Liver (tissue), 10 donors: ENCODE measurements at places on chromosomes 13 and 19. TPM values are rescaled to one million over a fixed set of nuclear protein-coding genes. Genes with fewer than 3 reads are reported as not detected.
A peak's percentile ranks its signal among the peaks of the same experiment; 100 is the strongest.

DNA sequence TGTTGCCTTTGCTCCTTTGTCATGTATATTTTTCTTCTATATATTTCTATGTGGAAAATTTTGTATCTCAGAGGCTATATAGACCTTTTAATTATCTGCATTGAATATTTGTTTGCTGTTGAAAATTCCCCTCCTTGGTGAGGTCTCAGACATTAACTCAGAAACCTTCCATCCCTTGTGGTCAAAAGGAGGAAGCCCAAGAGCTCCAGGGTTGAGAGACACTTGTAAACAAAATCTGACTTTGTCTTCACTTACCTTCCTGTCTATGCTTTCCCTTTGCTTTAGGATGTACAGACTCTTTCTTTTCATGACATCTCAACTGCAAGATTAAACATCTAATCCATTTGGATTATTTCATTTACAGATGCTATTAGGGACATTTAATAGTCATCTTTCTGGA is 157.5 kb downstream of the PCDH20 start:
- no peak for DNase-seq

- no peak for DNase-seq
Measured at GRCh38 chr19:18875726-18876125, 20.2 kb downstream of the CERS1 start.

- DNase-seq, result no peak
Measured at GRCh38 chr13:33362986-33363727, 77.6 kb upstream of the STARD13 start.

DNA sequence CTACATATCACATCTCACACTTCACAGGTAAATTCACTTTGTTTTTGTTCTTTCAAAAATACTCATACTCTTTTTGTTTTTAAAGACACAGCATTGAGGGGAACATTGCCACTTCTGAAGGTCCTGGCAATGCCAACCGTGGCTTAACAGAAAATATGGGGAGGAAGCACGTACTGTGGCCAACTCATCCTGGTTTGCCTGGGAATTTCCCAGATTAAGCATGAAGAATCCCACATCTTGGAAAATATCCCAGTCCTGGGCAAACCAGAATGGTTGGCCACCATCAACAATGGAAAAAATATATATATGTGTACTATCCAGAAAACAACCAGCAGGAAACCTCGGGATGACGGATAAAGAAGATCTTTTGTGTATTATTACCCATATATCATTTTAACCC is 1032.2 kb upstream of the SLC10A2 start:
- no peak for DNase-seq

- no peak for DNase-seq
Measured at GRCh38 chr13:36344886-36345437, 1.2 kb downstream of the SPART start.

GRCh38 chr19:46513461-46514236 is 18.0 kb upstream of the PNMA8B start:
- DNase-seq, result peak; percentile 86

ZNF446 gene
- 4.6 TPM for total RNA-seq
